ENCODE measurements at places on chromosomes 3 and 15.

DNA sequence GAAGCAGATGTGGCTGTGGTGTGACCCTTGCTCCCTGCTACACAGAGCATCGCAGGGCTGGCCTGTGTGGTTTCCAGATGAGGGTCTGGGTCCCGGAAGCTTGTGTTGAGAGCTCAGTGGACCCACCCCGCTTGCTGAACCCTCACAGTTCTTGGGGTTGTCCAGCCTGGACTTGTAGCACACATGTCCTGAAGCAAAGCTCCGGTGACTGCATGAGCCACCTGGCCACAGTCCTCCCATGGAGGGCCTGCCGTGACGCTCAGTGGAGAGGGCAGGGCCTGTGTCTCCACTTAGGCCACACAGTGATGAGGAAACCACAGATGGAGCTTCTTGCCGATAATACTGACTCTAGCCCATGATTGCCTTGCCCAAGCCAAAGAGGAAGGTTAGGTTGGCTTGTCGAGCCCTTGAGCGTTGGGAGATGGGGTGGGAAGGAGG, 62.6 kb downstream of the RGMA start:
- no peak for DNase-seq

DNA sequence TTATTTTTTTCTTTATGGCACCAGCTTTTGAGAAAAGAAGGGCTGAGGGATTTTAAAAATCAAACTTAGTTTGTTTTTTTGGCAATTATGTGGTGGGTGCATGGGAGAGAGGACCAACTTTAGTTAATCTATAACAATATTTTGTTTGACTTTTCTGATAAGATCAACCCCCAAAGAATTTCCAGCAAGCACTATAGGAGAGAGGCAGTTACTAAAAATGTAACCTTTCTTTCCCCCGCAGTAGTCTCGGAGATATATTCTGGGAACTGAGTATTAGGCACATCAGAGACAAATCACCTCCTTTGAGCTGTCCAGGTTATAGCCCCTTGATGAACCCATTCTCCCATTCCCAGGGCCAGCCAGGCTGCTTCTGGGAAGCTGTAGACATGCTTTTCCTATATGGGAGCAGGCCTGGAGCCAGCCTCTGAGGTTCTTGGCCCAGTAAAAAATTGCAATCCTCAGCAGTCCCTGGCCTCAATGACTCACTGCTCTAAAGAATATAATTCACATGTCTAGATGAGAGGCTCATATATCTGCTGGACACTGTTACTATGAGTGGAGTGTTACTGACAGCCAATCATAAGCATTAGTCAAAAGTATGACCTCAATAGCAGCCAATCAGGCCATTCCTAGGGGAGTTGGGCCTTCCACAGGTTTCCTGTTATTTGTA, 138.3 kb upstream of the AGBL1 start:
- DNase-seq, result no peak

GRCh38 chr15:35756623-35757022, 210.7 kb upstream of the DPH6 start:
- DNase-seq, result no peak

DNA sequence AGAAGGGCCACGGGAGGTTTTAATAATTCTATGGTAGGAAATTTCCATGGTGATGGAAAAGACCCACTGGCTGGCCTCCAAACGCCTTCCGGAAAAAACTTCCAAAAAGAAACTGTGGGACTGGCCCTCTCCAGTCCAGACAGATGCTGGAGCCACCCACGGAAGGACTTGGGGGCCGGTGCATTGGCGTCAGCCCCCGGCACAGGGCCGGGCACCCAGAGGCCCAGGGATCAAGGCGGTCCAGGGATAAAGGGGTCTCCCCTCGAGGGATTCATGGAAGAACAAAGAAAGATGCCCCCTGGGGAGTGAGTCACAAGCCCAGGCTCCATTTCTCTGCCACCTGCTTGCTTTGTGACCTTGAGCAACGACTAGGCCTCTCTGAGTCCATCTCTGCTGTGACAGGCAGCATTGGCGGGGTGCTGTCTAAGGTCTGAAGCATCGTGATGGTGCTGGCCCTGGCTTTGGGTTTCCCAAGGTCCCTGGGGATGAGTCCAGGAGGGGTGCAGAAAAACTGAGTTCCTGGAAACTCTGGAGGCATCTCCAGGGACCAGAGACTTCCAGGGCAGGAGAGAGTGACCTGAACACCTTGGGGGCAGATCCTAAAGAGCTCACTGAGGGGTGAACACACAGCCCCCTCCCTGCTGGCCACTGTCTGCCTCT, 21.6 kb downstream of the ATP2B2 start:
- DNase-seq, result no peak

DNA sequence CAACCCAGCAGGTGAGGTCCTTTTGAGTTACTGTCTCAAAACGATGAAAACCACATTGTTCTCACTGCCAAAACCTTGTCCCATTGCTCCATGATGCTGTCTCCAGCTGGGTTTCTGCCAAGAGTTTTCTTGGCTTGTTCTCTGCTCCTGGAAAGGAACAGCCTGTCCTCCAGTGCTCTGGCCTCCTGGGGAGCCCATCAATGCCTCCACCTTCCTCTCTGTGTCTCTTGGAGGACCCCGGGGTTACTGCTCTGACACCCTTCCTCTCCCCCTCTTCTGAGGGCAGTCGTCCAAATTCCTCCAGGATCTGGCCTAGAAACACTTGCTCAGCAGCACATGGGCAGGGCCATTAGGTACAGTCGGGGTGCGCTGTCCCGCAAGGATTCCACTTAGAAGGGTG, 63.9 kb upstream of the RGMA start:
- DNase-seq, result no peak

GRCh38 chr3:171371354-171371753, 88.9 kb downstream of the TNIK start:
- no peak for DNase-seq

- DNase-seq, result no peak
Observed at GRCh38 chr3:69936266-69936665, 63.3 kb upstream of the SAMMSON start.

GRCh38 chr15:37199545-37199944, 99.2 kb upstream of the MEIS2 start:
- DNase-seq, result no peak

GRCh38 chr15:101479342-101479845, 10.1 kb downstream of the PCSK6 start:
- DNase-seq, result no peak

DNA sequence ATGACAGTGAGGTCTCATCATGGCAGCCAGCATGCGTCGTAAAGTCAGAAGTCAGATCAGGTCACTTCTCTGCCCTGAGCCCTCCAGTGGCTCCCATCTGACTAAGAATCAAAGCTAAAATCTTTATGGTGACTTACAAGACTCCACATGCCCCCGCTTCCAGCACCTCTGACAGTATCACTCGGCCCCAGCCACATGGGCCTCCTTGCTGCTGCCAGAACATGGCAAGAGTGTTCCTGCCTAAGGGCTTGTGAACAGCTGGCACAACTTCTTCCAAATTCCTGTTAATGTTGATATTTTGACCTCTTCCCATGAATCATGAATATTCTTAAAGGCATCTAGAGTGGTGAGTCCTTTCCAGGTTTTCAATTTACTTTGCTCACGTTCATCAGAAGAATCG, 20.5 kb downstream of the POLR2M start:
- no peak for DNase-seq

GRCh38 chr3:188916934-188917401, 254.8 kb upstream of the TPRG1 start:
- DNase-seq, result no peak

DNA sequence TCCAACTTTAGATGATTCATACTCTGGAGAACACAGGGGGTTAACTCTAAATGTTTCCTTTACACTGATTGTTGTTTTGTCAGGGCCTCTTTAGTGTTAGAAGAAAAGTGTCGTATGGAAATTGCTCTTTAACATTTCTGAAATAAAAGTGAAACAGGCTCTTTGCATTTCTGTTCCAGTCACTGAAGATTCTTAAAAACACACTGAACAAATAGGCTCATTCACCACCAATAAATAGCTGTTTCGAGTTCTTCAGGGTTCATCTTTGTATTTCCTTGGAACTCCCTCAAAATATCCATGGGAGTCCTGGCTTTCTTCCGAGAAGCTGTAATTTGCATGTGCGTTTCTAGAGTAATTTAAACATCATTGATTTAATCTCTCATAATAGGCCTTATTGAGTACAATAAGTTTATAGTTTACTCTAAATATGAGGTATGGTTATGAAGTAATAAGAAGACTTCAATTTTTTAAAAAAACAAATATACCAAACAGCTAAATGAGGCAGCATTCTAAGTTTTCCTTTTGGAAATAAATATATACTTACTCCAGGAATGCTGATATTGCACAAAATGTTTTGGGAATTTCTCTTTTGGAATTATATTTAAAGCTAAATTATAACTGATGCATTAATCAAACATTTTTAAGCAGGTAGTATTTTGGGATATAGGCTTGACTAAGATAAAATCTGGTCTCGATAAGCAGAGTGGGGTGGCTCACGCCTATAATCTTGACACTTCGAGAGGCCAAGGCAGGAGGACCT, 327.4 kb downstream of the EPHA3 start:
- DNase-seq, result no peak

GRCh38 chr3:180362081-180362480, 239.9 kb upstream of the TTC14 start:
- DNase-seq, result no peak

DNA sequence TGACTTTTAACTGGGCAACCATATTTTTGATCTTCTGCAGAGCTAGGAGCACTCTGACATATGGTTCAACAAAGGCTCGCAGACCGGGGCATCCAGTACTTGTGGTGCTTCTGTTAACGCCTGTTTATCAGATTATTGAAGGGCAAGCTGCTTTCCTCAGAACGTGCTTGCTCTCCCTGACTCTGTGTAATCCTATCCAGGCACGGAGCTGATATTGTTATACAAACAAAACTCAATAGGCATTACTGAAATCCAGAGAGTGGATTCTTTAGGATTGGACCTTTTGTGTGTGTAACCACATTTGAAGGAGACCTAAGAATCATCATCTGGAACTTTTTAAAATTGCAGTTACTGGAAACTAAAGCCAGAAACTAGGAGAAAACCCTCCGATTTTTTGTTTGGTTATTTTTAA, 246.5 kb downstream of the PTPRG start:
- DNase-seq, result no peak

DNA sequence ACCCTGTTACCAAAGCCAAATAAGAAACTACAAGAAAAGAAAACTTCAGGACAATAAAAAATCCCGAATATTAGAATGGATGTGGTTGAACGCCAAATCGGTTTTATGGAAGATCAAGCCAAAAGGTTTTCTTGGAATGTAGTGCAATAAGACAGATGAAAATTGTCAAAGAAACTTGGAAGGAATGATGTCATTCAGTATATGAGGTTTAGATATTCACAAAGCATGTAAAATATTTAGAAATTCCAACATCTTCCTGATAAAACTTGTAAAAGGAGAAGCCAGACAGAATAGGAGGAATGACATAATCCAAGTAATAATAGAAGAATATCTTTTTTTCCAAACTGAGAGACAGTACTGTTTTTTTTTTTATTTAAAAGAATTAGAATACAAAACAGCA, 130.3 kb upstream of the ZPLD1 start:
- DNase-seq, result no peak

DNA sequence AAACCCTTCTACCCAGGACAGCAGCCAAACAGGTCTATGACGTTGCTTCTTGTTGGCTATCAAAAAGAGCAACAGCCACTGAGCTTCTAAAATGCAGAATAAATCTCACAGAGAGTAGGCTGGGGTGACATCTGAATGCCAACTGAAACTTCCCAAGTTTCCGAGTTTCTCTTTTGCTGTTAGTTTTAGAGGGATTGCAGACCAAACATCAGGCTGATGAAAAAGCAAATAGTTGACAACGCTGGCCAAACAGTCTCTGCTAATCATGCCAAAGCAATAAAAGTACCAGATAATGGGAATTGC, 670 bp upstream of the CBLB start:
- DNase-seq, result no peak

GRCh38 chr15:92796161-92796611, 103.9 kb upstream of the CHD2 start:
- no peak for DNase-seq

GRCh38 chr3:117322866-117323265, 613.3 kb downstream of the TUSC7 start:
- DNase-seq, result no peak

GRCh38 chr15:40872791-40873693, 992 bp downstream of the RHOV start:
- DNase-seq, result no peak

- DNase-seq, result no peak
Observed at GRCh38 chr3:10173095-10173925, 8.6 kb downstream of the IRAK2 start.

- no peak for DNase-seq
Observed at GRCh38 chr3:57918123-57918837, 89.9 kb upstream of the FLNB start.

DNA sequence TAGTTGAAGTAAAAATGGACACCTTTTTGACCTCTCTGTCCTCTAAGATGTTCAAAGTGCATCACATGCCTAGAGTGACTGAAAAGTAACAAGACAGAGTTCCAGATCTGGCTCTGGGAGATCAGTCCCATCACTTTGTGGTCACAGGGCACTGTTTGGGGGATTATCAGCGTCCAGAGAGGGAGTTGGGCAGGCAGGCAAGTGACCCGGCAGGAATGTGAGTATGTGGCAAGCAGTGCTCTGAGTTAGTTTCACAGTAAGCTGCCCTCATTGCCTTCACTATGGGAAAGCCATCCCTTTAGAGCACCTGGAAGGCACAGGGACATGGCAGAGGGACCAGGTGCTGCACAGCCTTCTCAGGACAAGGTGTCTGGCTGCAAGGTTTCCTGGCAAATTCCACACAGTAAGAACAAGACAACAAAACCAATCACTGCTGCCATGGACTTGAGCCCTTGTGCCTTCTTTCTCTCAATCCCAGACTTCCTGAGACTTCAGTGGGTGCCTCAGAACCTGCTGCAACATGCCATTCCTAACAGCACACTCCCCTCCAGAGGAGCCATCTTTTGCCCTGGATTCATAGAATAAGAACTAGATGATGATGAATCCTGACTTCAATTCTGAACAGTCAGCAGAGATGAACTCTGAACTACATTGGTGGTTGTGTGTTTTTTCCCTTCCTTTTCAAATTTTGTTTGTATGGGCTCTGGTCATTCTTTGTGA, 55.2 kb downstream of the TIPARP start:
- no peak for DNase-seq

- no peak for DNase-seq
Observed at GRCh38 chr3:51400166-51400565, 9.1 kb downstream of the RBM15B start.

DNA sequence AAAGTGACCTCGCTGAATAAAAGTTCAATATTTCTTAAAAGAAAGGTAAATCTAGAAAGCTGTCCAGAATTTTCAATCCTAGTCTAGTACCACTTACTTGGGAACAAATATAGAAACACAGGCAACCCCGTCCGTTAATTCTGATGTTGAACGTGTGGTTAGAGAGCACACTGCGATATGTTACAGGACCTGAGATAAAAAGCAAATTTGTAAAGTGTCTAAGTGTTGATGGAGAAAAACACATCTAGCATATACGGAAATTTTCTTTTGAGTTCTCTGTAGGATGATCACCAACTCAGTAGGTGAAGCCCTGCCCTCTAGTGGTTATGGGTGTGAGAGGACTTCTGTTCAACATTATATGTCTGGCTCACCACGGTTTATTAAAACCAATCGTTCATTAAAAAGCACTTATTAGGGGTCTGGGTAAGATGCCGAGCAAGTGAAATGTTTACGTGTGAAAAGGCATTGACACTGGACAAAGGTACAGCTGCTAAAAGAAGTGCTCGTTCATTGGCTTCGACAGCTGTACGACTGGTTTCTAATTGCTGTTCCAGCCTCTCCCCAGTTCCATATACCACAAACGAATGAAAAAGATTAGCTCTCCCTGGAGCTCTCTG, 1.0 kb upstream of the ATP2C1 start:
- DNase-seq, result no peak

GRCh38 chr3:158742871-158743663, 10.8 kb upstream of the RARRES1 start:
- no peak for DNase-seq

All from stimulated activated CD8-positive, alpha-beta memory T cell treated with anti-CD3 and anti-CD28 coated beads, Interleukin-4, amount 100 ng/mL, for 4 hours (primary cell).